ENCODE measurements at places on chromosomes 16 and 17.

DNA sequence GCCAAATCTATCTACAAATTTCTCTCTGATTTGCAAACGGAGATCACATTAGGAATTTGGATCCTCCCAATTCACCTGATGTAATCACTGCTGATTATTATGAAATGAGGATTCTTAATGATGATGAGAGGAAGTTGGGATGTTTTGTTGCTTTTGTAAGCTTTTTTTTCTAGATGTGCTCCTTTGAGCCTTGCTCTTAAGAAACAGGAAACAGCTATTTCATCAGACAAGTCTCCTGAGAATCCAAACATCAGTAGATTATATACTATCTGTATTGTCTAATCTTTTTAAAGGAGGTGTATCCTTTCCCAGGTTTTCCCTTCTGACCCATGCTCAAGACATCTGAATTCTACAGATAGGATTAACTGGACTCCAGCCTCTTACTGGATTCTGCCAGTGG, 73.3 kb downstream of the KIF2B start:
- DNase-seq = no peak

DNA sequence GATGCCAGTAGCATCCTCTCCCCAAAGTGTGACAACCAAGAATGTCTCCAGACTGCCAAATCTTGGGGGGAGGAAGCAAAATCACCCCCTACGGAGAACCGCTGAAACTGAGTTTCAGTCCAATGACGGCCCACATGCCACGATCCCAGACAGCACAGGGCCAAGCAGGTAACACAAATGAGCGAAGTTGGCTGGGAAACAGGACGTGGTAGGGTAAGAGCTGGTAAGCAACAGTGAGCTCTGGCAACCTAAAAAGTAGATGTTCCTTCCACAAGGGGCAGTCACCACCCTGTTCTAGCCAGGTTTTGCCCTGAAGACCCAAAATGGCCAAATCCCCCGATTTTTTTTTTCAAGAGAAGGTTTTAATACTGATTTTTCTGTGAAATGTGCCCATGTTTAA, 25.4 kb downstream of the ZFHX3 start:
- no peak for DNase-seq

GRCh38 chr16:78291604-78292003, 192.2 kb downstream of the WWOX start:
- no peak for DNase-seq

- no peak for DNase-seq
These were observed 53.0 kb downstream of the RPA1 start for GRCh38 chr17:1882836-1883235.

GRCh38 chr17:19553036-19553435, 19.4 kb downstream of the SLC47A1 start:
- no peak for DNase-seq

GRCh38 chr17:64992325-64992802, 64.2 kb downstream of the GNA13 start:
- DNase-seq = no peak

GRCh38 chr17:72115781-72116525, 4.9 kb upstream of the SOX9 start:
- no peak for DNase-seq

GRCh38 chr16:4733747-4734062, 366 bp downstream of the ANKS3 start:
- no peak for DNase-seq

DNA sequence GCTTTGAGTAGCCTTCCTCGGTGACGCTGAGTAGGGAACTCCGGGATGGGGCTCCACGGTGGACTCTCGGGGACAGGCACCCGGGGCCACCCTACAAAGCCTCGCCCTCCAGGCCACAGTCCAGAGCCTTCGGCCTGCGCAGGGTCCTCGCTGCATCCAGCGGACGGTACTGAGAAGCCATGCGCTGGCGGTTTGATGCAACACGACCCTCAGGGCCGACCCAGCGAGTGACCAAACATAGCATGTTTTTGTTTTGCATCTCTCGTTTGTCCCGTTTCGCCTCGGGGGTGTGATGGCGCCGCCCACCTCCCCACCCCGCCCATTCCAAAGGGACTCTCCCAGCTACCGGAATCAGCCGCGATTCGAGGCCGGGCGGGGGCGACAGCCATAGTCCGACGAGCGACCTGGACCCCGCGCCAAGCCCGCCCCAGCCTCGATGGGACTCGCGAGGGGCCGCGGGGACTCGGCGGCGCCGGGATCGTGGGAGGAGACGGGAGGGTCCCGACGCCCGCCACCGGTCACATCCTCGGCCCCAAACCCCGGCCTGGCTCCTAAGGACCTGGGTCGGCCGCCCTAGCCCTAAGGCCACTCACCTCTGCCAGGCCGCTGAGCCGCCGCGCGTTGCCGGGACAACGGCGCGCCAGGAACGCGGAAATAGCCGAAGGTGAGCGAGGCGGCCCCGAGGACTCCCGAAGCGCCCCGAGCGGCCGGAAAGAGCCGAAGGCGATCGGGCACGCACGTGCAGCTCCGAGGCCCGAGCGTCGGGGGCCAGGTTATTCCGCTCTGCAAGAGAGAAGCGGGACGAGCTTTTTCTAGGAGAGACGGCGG, 1.6 kb downstream of the IFT140 start:
- no peak for DNase-seq

GRCh38 chr17:73348018-73348828, 36.4 kb upstream of the CDC42EP4 start:
- no peak for DNase-seq

DNA sequence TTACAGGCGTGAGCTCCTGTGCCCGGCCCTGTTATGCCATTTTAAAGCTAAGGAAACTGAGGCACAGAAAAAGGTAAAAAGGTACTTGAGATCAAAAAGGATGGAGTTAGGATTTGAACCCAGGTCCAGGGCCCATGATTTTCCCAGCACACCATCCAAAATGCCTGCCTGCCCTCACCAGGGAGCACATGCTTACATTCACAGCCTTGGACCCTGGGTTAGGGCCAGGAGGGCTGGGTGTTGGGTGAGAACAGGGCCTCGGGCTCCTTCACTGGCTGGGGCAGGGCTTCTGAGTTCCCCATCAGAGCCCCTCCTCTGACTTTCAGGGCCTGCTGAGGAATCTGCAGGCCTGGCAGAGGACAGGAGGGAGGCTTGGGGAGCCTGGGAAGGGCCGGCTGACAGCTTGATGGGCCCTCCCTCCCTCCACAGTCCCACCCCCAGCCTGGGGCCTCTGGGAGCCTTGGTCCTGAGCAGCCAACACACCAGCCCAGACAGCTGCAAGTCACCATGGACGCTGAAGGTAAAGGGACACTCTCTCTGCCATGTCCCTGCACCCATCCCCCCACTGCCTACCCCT, at the start of gene QPRT:
Gene QPRT (plus strand): TSS at position 490 of the 577 bp plus-strand sequence. CDS start 18 bp downstream, at position 508.
- no peak for DNase-seq

DNA sequence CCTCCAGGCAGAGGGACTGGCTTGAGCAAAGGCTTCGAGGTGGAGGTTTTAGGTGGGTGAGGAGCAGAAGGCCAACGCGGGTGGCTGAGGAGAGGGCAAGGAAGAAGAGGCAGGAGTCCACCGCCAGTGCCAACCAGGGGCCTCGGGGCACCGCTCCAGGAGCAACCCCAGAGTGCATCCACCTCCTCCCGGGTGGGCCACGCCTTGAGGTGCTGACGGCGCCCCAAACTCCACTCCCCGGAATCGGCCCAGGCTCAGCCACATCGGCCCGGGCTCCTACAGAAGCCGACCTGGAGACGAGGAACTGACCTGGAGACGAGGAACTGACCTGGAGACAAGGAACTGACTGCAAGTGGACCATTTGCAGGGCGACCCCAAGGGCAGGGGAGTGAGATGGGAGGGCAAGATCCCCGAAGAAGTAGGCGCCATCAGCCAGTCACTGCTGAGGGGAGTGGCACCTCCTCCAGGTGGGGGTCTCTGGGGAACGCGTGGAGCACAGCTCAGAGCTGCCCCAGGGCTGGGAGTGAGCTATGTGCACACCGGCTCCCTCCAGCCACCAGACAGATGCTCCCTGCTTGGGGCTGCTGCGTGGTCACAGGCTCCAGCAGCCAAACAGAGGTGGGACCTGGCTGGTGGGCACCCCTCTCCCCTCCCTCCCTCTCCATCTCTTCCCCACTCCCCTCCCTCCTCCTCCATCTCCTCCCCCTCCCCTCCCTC, 29.2 kb upstream of the CBFA2T3 start:
- no peak for DNase-seq

DNA sequence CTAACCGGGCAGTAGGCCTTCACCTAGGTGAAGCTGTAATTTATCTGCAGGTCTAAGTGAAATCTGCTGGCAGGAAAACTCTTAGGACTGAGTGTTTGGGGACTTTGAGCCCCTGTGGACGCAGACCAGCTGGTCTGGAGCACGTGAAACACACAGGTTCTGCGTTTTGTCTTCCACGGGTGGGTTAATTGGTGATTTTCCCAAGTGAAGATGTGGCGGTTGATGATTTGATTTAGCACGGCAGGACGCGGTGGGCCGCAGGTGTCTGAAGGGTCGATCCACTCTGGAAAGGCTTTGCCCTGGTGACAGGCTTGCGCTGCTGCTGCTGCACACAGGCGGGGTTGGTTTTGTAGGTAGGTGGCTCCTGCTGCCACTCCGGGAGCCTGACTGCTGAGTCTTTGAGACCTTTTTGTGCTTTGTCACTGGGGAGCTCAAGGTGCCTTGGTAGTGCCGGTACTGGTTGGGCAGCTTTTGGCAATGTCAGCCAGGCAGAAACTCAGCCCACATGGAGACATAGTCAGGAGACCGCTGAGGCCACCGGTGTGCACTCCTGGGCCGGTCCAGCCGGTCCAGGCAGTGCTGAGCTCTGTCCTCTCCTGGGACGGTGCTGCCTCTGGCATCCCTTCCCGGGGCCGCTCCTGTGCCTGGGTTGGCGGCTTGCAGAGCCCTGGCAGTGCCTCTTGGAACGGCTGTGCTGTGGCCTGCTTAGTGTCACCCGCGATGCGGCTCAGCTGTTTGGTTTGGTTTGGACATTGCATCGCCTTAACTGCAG, 2.3 kb downstream of the BAIAP2 start:
- DNase-seq = no peak

DNA sequence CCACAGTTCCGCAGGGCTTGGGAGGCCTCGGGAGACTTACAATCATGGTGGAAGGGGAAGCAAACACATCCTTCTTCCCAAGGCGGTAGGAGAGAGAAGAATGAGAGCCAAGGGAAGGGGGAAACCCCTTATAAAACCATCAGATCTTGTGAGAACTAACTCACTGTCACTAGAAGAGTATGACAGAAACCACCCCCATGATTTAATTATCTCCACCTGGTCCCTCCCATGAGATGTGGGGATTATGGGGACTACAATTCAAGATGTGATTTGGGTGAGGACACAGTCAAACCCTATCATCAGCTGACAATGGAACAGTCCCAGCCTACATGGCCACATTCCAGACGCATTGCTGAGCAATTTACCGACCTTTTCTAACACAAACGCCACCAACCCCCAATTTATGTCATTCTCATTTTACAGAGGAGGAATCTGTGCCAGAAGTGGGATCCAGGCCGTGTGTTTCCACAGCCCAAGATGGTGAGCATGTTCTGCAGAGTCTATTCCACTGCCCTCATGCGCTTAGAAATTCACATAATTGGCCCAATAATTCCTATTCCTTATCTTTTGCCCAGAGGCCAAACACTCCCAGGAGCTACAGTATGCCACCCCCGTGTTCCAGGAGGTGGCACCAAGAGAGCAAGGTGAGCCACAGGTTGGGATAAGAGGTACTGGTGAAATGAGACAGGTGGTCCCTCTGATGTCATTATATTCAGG, 17.3 kb downstream of the MILR1 start:
- no peak for DNase-seq

GRCh38 chr17:50055426-50056216, at the start of gene ITGA3:
TSS of gene ITGA3 (plus strand) at chr17:50056110. CDS start at chr17:50056440, 330 bp downstream.
- no peak for DNase-seq

- DNase-seq = no peak
These were observed 54.5 kb downstream of the TUBD1 start for GRCh38 chr17:59838052-59838916.

DNA sequence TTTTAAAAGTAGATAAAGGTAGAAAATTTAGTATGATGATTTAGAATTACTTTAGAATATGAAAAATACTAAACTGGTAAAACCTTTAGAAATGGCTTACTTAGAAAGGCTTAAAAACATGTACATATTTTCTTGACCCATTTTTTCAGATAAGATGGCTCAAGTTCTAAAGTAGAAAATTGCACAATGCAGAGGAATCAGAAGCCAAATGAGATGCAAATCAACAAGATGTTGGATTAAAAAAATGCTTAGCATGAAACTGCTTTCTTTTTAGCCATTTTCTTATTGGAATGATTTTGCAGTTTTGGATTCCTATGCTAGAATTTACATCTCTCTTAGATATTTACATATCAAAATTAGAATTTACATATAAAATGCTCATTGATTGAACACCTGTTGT, 1.5 kb upstream of the KRTAP3-1 start:
- DNase-seq = no peak

GRCh38 chr17:4881761-4882555, 17.4 kb upstream of the C17orf107 start:
- DNase-seq = no peak

GRCh38 chr17:1484676-1485422, 7.6 kb downstream of the MYO1C start:
- DNase-seq = no peak

DNA sequence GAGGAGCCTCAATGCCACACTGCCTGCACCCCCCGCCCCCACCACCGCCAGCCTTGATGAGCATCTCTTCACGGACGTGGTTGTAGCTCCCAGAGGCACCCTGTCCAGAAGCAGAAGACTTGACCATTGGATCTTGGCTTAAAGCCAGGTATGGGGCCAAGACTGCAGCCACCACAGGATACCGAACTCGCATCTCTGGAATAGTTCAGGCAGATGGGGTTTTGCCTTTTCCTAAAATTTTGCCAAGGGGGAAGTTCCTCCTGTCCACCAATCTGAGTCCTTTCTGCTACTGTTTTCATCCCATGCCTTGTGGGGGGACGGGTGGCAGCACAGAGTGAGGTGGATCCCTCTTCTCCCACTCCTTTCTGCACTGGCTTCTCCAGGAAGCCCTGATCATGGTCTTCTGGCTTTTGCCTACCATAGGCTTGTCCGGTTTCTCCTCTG, 939 bp downstream of the CORO6 start:
- DNase-seq = no peak

DNA sequence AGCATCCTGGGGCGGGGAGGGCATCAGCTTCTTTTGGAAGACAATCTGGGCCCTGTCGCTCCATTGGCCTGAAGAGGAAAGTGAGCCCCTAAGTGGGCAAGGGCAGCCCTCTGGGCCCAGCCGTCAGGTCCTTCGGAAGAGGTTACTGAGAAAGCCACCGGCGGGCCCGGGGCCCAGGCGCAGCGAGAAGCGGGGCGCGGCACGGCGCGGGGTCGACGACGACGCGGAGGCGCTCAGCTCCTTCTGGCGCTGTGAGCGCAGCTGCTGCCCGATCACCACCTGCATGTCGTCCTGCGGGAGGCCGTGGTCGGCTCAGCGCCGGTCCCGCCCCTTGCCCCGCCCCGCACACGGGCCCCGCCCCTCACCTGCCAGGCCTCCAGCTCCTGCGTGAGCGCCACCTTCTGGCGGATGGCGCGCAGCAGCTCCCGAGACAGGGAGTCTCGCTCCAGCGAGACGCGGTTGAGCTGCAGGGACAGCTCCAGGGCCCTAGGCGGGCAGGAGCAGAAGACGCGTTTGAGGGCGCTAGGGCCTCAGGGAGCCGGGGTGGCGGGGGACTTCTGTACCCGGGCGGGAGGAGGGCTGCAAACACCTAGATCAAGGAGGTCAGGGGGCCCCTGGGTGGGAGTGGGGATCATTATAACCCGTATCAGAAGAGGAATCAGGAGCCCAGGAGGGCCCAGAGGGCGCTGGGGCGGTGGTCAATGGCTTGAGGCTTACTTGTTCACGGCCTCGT, 4.3 kb downstream of the THOC6 start:
- no peak for DNase-seq
